ENCODE measurements at places on chromosomes 2 and 18.

- DNase-seq = no peak
Measured at GRCh38 chr2:80482276-80482675, 177.7 kb upstream of the LRRTM1 start.

DNA sequence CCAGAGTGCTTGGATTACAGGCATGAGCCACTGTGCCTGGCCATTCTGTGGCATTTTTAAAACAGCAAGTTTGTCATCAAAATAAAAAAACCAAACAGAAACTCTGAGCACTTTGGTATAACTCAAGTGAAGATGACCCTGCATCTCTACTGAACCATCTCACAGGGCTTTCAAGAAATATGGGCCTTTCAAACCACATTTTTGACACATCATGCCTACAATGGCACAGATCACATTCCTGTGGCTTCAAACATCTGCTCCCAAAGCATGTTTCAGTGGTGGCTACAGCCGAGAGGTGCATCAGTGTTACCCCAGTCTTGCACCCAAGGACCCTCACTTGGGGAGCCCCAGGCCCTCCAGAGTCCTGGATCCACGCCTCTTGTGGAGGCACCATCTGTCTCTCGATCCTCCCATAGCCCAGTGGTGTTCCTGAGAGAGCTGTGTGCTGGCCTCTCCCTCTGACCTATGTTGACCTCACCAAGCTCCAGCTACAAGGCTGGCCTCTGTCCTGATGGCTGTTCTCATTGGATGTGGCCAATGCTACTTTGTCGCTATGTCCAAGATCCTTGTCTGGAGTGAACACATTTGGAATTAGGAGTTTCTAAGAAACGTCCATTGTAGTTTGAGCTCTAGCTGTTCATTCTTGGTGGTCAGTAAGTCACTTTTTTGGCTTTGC lies 55.2 kb upstream of the RALBP1 start:
- DNase-seq = no peak

GRCh38 chr2:20637147-20637546 lies 13.8 kb downstream of the HS1BP3 start:
- no peak for DNase-seq

DNA sequence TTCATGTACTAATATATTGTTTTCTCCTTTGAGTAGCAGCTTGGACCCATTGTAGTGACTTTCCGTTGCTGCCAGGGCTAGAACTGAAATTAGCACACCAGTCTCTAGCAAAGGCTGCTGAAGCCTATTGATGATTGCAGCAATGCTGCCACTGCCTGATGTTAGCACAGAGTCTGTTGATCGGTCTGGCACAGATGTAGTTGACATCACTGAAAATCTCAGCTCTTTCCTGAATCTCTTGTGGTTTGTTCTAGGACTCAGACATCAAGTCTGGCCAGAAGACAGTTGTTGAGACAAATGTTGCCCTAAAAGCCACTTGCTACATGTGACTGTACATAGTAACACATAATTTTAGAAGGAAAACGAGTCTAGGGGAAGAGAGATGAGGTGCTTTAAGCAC lies 47.2 kb downstream of the VAPA start:
- DNase-seq = no peak

GRCh38 chr2:127659408-127660290 lies 13.7 kb downstream of the GPR17 start:
- peak; percentile 48 for DNase-seq

DNA sequence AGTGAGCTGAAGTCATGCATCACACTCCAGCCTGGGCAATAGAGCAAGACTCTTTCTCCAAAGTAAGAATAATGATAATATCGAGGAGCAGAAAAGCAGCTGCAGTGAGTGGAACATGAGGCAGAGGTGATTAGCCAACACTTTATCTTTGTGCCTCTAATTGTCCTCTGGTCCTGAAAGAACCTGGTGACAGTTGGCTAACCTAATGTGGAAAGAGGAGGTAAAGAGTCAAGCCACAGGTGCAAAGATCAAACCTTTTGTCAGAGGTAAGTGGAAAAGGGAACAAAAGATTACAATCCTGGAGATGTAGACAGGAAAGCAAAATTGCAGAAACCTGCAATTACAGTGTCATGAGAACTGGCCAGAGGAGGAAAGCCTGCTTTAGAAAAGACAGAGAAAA lies 53.5 kb upstream of the LCLAT1 start:
- no peak for DNase-seq

GRCh38 chr18:79471597-79471996 lies 75.9 kb downstream of the NFATC1 start:
- no peak for DNase-seq

DNA sequence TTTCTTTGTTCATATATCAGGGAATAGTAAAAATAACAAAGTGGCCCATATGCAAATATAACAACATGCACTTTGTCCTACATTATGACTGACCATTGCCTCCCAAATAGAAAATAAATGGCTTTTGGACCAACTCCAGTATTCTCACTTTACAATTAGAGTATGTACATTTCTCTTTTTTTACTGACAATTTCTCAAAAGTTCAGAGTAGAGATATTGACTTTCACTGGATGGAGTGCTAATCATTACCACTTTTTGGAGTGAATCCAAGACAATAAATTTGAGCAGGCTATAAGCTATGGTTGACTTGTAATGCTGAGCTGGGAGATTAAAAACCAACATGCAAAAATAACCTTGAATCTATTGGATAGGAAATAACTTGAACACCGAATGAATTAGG lies 987.4 kb downstream of the SUCLG1 start:
- DNase-seq = no peak

GRCh38 chr2:28654663-28655320 lies 96.8 kb upstream of the PPP1CB start:
- DNase-seq = no peak

GRCh38 chr18:63339920-63340484 lies 20.4 kb upstream of the BCL2 start:
- peak; percentile 77 for DNase-seq

- no peak for DNase-seq
Measured at GRCh38 chr2:31383471-31384153, 30.9 kb downstream of the XDH start.

DNA sequence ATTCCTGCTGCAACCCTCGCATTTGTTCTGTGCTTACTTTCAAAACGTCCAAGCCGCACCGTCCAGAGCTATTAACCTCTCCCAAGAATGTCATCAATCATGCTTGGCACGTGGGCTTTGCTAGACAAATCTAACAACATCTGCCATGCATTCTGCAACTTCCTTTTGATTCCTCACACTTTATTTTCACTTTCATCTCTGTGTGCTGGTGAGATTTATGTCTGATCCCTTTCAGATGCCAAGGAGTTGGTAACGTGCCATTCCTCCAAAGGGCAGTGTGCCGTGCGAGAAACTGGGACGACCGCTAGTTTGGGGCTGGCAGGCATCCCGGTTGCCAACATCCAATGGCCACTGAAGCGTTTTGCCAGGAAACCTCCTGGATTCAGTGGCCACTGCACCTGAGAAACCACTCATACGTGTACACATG lies 230.0 kb upstream of the PARD3B start:
- no peak for DNase-seq

DNA sequence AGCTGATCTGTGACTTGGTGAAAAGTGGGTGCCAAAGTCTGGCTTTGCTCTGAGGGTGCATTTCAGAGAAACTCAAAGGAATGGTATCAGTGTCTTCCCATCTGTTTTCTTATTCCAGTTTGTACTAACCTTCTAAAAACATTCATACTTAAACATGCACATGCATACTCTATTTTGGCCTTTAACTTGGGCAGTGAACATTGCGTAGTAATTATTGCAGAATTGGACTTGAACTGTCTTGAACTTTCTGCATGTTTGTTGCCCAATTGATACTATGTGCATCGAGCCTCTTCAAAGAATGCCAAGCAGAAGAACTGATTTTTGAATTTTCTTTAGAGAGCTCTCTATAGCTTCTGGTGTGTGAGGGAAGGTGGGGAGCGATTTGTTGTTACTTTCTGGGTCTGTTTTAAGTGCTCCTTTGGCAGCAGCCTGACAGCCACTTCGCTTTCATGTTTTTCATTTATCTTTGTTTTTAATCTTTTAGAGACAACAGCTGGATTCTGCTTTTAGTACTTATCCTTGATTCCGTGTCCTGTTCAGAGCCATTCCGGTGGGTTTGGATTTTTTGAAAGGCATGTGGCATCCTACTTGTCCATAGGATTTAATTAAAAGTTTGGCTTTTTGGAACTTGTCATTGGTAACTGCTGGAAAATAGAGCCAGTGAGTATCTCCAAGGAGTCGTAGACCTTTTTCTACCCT lies 159.2 kb downstream of the RAPGEF4 start:
- DNase-seq = no peak

DNA sequence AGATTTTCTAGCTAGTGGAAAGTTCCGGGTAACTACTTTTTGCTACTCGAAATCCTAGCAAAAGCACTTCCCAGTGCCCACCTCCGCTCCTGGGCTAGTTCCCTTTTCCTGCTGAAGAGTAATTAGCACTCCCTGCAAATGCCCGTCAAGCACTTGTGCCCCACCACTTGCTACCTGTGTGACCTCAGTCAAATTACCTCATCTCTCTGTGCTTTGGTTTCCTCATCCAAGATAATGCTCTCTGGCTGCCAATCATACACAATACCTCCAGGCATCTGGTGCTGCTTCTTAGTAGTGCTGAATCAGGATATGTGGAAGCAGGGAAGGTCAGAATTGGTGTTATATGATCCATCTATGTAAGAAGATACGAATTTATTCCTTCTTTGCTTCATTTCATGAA lies 102.1 kb upstream of the CDCA7 start:
- DNase-seq = no peak

- peak; percentile 66 for DNase-seq
Measured at GRCh38 chr2:240567872-240568677, at the start of gene RNPEPL1. TSS of gene RNPEPL1 (plus strand) at chr2:240568484. CDS start at chr2:240568587, 103 bp downstream.

- DNase-seq = no peak
Measured at GRCh38 chr2:127644066-127645025, 1.6 kb upstream of the GPR17 start.

GRCh38 chr2:173821451-173821850 lies 143.7 kb downstream of the SP3 start:
- no peak for DNase-seq

DNA sequence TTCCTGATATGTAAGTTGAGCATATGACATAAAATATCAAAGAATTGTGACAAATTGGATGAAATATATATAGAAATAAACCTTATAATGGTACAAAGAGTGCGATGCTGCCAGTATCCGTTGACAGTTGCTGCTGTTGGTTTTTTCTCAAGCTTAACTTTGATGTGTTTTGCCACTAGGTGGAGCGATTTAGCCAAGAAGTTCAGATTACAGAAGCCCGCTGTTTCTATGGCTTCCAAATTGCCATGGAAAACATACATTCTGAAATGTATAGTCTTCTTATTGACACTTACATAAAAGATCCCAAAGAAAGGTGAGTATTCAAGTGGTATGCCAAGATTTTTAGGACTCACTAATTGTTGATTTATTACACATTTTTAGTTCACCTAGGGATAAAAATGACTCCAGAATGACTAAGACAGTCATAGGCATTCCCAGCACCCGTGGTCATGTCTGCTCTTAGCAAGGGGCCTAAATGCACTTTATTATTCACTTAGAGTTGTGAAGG lies 2.1 kb downstream of the RRM2 start:
- DNase-seq = peak; percentile 84

GRCh38 chr18:36680042-36680441 lies 148.8 kb downstream of the TPGS2 start:
- no peak for DNase-seq

DNA sequence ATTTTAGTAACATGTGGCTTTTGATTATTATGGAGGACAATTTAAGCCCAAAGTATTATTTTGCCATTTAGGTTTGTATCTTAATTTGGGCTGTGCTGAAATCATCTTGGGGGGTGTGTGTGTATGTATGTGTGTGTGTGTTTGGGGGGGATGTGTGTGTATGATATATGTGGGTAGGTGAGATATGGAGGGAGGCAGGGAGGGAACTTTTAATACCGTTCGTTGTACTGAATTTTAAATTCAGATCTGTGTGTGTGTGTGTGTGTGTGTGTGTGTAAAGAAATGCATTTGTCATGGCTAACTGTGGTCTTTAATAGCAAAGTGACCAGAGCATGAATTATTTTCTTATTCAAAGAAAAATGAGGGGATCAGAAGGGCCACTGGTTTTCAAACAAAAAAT lies 113.7 kb downstream of the LTBP1 start:
- DNase-seq = no peak

- no peak for DNase-seq
Measured at GRCh38 chr2:860259-860855, 90.3 kb upstream of the SNTG2 start.

DNA sequence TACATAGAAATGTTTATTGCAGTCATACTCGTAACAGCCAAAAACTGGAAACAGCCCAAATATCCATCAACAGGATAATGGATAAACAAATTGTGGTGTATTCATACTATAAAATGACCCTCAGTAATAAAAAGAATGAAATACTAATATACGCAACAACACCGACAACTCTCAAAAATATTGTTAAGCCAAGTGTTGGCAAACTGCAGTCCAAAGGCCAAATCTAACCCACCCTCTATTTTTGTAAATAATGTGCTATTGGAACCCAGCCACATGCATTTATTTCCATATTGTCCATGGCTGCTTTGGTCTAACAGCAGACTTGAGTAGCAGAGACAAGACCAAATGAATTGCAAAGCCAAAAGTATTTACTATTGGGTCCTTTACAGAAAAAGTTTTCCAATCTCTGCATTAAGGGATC lies 151.0 kb downstream of the MREG start:
- DNase-seq = no peak

DNA sequence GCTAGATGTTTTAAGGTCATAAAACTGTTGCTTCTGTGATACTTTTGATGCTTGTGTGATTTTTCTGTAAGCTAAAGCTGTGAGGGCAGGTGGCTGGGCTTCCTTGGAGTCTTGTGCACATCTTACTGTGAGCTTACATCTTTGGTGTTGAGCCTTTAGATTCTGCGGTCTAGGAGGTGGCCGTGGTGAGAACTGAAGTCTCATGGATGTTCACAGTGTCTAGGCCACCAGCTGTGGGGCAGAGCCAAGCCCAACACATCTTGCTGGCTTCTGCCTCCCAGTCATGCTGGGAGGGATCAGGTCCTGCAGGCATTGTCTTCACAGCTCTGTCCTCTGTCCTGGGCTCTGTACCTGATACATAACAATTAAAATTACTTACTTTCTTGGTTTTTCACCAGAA lies 219.7 kb upstream of the HS6ST1 start:
- DNase-seq = no peak

GRCh38 chr2:122516775-122517174 lies 761.3 kb downstream of the TSN start:
- no peak for DNase-seq

DNA sequence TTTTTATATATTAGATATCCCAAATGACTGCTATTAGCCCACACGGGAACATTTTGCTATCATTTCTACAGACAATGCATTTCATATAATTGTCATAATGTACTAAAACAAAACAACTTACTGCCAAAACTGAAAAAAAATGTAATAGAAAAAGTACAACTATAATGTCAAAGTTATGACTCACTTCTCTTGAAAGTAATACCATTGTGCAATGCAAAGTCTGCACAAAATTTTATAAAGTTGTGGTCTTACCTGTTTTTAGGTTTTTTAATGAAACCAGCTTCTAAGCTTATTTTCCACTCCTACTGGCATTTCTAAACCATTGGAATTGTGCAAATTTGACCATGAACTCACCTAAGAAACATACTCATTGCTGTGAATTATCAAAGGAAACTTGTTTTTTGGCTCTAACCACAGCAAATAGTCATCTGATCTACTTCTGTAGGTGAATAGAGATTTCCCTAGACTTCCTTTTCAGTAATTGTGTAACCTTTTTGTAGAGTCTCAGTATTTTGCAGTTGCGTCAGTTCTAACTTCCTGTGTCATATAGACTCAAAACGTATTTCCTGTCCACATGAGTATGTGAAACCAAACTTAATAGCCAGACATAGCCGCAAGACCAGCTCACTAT lies 31.9 kb upstream of the TFPI start:
- peak; percentile 27 for DNase-seq
